Fibroblast of the aortic adventitia (primary cell): ENCODE measurements at places on chromosomes 16 and 17. TPM values are rescaled to one million over a fixed set of nuclear protein-coding genes. Genes with fewer than 3 reads are reported as not detected.
A peak's percentile ranks its signal among the peaks of the same experiment; 100 is the strongest.

The CD19 gene
- total RNA-seq: 0.33 TPM in 1 of 2 replicates, not detected in the other

- DNase-seq: no peak
Measured at GRCh38 chr16:2019518-2019920, at the start of gene NPW. Gene NPW, plus strand, starts transcription at chr16:2019785.

- no peak for DNase-seq
Measured at GRCh38 chr16:27402964-27403600, 1.1 kb downstream of the IL21R start.

GRCh38 chr16:85138073-85138824 is 26.0 kb upstream of the CIBAR2 start:
- no peak for DNase-seq

The RGS9 gene
- total RNA-seq: 2.5 and 3.0 TPM in 2 replicates

GRCh38 chr17:70702683-70703255 is 533.4 kb downstream of the KCNJ2 start:
- DNase-seq: no peak

- DNase-seq: peak; percentile 95
Measured at GRCh38 chr16:85514598-85515318, 98.4 kb upstream of the GSE1 start.
